Suppressor macrophage treated with lipopolysaccharide for 4 hours (primary cell): ENCODE measurements at places on chromosomes 3 and 15.
A peak's percentile ranks its signal among the peaks of the same experiment; 100 is the strongest.

DNA sequence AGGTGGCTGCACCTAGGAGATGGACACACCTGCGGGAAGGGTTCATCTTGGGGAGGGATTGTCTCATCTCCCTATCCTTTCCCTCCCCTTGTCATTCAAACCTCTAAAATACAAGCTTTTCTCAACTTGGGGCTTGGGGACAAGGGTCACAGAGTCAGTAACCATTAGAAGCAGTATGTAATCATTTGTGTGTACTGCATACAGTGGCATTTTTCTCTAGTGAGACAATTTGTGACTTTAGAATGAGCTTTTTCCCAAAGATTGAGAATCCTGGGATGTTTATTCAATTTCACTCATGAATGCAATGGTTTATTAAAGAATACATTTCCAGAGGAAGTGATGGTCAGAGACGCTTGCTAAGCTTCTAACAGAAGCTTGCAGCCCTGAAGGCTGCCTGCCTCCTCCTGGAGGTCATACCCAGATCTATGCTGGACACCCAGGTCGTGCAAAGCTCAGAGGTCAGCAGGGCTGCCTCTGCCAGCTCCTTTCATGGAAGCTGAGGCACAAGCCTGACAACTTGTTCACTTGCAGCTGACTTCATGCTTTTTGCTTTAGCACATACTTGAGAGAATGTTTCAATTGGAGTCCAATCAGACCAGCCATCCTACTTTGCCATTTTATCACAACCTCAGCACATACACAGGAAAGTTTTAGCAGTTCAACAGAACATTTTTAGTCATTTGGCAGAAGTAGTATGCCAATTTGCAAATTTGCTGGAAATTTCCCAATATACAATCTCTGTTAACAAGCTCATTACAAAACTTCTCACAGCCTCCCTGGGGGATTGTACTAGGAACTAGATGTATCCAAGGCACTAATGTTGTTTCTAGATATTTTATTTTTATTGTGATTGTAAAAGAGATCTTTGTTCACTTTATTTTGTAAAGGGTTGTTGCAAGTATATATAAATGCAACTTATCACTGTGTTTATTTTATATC lies 25.6 kb upstream of the ALDH1L1 start:
- no peak for DNase-seq

- DNase-seq = no peak
Observed at GRCh38 chr3:99818818-99819217, 1.2 kb downstream of the CMSS1 start.

DNA sequence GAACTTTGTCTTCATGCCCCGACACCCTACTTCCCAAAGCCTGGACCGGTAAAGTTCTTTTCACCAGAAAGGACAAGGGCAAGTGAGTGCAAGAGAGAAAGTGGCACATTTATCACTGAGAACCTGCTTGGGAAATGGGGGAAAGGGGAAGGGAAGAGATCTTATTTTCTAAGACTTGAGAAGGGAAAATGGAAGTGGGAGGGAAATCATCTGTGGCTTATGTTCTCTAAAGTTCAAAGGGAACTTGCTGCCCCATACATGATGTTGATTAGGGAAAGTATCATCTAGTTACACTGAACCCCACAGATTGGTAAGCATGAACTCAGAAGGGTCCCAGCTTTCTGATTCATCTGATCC lies 199.5 kb upstream of the LPP start:
- peak; percentile 40 for DNase-seq

DNA sequence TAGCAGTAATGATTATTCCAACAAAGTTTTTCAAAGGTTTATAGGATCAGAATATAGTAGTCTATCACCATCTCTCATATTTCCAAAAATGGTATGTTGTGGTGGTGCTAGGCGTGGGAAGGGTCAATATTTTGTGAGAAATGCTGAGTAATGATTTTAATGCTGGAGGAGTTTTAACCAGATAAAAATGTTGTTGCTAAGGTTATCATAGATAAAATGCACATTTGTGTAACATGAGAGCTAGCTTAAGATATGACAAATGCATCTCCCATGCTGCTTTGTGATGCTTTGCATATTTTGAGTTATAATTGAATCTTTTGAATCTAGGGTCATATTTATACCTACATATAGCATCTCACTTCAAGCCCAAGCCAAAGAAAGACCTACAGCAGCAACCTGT lies 103.9 kb upstream of the ROBO1 start:
- DNase-seq = no peak

- DNase-seq = no peak
Observed at GRCh38 chr15:80151576-80151975, 1.2 kb upstream of the FAH start.

DNA sequence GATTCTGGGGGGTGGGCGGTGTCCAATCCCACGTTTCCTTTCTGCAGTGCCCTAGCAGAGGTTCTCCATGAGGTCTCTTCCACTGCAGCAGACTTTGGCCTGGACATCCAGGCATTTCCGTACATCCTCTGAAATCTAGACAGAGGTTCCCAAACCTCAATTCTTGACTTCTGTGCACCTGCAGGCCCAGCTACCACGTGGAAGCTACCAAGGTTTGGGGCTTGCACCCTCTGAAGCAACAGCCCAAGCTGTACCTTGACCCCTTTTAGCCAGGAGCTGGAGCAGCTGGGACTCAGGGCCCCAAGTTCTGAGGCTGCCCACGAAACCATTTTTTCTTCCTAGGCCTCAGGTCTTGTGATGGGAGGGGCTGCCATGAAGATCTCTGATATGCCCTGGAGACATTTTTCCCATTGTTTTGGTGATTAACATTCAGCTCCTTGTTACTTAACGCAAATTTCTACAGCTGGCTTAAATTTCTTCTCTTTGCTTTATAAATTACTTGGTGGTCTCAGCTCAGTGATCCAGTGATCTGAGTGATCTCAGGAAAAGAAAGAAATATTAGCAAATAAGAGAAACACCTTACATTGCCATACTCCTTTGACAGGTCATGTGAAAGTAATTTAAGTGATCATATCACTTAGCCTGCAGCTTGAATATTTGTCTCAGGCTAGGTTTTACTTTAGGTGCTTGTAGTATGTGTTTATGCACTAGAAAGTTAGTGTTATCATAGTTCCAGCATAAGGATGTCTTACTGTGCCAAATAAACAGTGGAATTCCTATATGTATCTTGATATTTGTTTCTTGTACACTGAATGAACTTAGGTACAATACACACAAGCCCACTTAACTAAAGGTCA lies 3.0 kb downstream of the SNAP23 start:
- DNase-seq = no peak

DNA sequence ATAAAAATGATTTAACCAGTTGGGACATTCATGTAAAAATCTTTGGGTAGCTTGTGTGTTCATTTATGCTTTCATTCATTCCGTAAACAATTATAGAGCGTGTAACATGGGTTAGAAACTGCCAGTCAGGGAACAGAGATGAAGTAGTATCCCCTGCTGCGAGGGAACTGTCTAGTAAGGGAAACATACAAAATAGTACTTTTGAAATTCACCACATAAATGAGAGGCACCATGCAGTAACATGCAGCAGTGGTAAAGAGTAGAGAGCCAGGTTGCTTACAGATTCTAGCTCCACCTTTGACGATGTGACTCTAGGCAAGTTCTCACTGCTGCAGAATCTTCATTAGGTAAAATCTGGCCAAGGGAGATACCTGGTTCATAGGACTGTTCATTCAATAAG lies 938 bp downstream of the DZIP3 start:
- no peak for DNase-seq

DNA sequence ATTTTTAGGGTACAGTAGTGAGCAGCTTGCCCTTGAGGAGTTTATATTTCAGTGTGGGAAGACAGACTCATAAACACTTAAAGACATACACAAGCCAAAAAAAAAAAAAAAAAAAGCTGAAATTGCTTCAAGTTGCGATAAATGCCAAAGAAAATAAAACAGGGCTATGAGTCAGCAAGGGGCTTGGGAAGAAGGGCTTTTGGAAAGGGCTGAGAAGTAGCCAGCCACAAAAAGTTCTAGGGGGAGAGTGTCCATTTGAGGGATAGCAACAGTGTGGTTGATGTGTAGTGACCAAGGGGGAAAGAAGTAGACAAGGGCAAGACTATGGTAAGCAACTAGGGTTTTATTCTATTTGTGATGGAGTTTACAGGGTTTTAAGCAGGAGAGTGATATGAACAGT lies 185.5 kb downstream of the ADAMTS9 start:
- no peak for DNase-seq

GRCh38 chr15:69482686-69483256 lies 30.2 kb downstream of the RPLP1 start:
- DNase-seq = no peak

- DNase-seq = peak; percentile 40
Observed at GRCh38 chr3:15578289-15578867, 23.0 kb downstream of the HACL1 start.
